Left ventricle myocardium inferior (tissue), 1 donor: ENCODE measurements at places on chromosomes 13 and 19.

- peak overlapping the region; percentile 79 for H3K27ac ChIP-seq
- H3K4me1 ChIP-seq = peaks cover 61% of the 10 kb centered on the region
- H3K36me3 ChIP-seq = peaks cover 31% of the 10 kb centered on the region
- H3K4me3 ChIP-seq = no peak overlapping the region
- no peaks in the 10 kb centered on the region for H3K27me3 ChIP-seq
Measured at GRCh38 chr19:7993560-7993959, 11.9 kb downstream of the ELAVL1 start.

GRCh38 chr13:104485571-104485970, 1419.4 kb upstream of the SLC10A2 start:
- no peaks in the 10 kb centered on the region for H3K4me1 ChIP-seq
- H3K36me3 ChIP-seq = no peaks in the 10 kb centered on the region
- peaks cover 5% of the 10 kb centered on the region for H3K27me3 ChIP-seq
- DNase-seq = no peak

DNA sequence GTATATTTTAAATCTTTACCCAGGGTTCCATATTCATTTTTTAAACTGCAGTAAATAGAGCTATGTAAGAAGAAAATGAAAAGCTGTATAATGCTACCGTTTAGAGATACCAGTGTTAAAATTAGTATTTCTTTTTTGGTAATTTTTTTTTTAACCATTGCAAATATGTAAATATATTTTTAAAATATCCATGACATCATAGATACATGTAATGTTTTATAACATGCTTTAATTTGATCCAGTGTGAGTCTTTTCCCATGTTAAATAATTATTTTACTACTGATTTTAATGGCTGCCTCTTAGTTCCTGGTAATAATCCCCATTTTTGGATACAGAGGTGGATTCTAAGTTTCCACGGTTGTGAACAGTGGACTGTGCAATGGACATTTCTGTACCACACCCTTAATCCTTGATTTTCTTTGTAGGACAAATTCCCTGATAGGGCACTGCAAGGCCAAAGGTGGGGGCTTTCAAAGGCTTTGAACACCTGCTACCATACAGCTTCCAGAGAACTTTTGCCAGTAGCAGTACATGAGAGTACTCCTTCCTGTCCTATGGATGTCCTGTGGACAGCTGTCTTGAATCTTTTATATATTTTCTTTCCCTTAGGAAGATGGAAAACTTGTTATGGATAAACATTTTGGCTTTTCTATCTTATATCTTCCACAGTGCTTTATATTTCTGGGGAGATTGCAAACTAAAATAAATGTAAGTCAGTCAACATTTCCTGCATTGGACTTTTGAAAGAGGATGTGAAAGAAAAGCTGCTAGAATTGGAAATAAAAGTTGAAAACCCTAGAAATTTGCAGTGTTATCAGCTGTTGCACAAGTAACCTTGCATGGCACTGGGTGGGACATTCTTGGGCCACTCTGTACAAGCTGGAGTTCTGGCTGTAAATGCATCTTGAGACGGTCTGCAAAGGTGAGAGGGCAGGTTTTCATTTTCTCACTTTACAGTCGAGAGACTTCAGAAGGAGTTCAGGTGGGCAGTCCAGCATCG, 46.8 kb downstream of the ARHGEF7 start:
- no peak for DNase-seq
- H3K27ac ChIP-seq = no peak overlapping the region

- H3K27ac ChIP-seq = no peak overlapping the region
- H3K4me1 ChIP-seq = peaks cover 6% of the 10 kb centered on the region
- no peak overlapping the region for H3K4me3 ChIP-seq
- no peaks in the 10 kb centered on the region for H3K36me3 ChIP-seq
Measured at GRCh38 chr19:33186431-33187182, 7.5 kb upstream of the LRP3 start.

- no peak for DNase-seq
- H3K36me3 ChIP-seq = peaks cover 32% of the 10 kb centered on the region
- peak overlapping the region; percentile 95 for H3K4me3 ChIP-seq
- H3K27me3 ChIP-seq = no peaks in the 10 kb centered on the region
- peaks cover 24% of the 10 kb centered on the region for H3K4me1 ChIP-seq
Measured at GRCh38 chr19:14091081-14091812, 696 bp upstream of the SAMD1 start.

GRCh38 chr13:79314652-79315051, 91.4 kb downstream of the RBM26 start:
- no peaks in the 10 kb centered on the region for H3K27me3 ChIP-seq
- peaks cover 16% of the 10 kb centered on the region for H3K36me3 ChIP-seq
- H3K27ac ChIP-seq = peak overlapping the region; percentile 27
- no peak overlapping the region for H3K4me3 ChIP-seq

GRCh38 chr19:37699057-37699456, 20.5 kb downstream of the ZNF607 start:
- DNase-seq = no peak
- H3K4me1 ChIP-seq = no peaks in the 10 kb centered on the region
- peaks cover 66% of the 10 kb centered on the region for H3K36me3 ChIP-seq
- H3K27ac ChIP-seq = no peak overlapping the region

GRCh38 chr13:43014162-43014561, 9.2 kb upstream of the DNAJC15 start:
- no peak for DNase-seq
- H3K27me3 ChIP-seq = no peaks in the 10 kb centered on the region
- H3K4me1 ChIP-seq = no peaks in the 10 kb centered on the region
- no peaks in the 10 kb centered on the region for H3K36me3 ChIP-seq
- no peak overlapping the region for H3K4me3 ChIP-seq
- H3K27ac ChIP-seq = no peak overlapping the region

GRCh38 chr13:92825938-92826596, 400.5 kb upstream of the GPC6 start:
- H3K36me3 ChIP-seq = no peaks in the 10 kb centered on the region
- no peak overlapping the region for H3K27ac ChIP-seq
- DNase-seq = no peak
- H3K4me1 ChIP-seq = no peaks in the 10 kb centered on the region
- H3K27me3 ChIP-seq = no peaks in the 10 kb centered on the region
- no peak overlapping the region for H3K4me3 ChIP-seq

DNA sequence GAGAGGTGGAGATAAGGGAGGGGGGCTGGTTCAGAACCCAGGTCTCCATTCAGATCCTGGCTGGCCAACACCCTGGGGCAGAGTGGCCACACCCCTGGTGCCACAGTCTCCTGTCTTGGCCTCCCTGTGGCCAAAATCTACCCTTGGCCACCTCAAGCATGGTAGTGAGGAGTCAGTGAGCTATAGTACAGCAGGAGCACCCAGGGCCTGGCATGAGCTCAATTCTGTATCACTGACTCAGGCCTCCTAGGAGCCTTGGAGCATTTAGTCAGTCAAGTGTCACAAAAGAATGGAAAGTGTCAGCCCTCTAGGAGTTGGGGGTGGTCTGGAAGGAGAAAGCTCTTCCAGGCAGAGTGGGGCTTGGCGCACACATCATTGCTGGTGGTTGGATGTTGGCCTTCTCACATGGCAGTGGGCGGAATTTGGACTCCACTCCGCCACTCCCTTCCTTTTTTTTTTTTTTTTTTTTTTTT, 6.6 kb upstream of the CD79A start:
- peaks cover 68% of the 10 kb centered on the region for H3K4me1 ChIP-seq
- no peaks in the 10 kb centered on the region for H3K27me3 ChIP-seq

GRCh38 chr13:51844862-51845573, at the start of gene TMEM272:
TSS of gene TMEM272 (minus strand) at chr13:51845177. CDS start at chr13:51838530, 6,647 bp downstream.
- H3K27me3 ChIP-seq = no peaks in the 10 kb centered on the region
- no peak within 1 kb of the TSS for H3K27ac ChIP-seq
- no peak within 1 kb of the TSS for H3K4me3 ChIP-seq
- H3K36me3 ChIP-seq = no peaks in the 10 kb centered on the region

DNA sequence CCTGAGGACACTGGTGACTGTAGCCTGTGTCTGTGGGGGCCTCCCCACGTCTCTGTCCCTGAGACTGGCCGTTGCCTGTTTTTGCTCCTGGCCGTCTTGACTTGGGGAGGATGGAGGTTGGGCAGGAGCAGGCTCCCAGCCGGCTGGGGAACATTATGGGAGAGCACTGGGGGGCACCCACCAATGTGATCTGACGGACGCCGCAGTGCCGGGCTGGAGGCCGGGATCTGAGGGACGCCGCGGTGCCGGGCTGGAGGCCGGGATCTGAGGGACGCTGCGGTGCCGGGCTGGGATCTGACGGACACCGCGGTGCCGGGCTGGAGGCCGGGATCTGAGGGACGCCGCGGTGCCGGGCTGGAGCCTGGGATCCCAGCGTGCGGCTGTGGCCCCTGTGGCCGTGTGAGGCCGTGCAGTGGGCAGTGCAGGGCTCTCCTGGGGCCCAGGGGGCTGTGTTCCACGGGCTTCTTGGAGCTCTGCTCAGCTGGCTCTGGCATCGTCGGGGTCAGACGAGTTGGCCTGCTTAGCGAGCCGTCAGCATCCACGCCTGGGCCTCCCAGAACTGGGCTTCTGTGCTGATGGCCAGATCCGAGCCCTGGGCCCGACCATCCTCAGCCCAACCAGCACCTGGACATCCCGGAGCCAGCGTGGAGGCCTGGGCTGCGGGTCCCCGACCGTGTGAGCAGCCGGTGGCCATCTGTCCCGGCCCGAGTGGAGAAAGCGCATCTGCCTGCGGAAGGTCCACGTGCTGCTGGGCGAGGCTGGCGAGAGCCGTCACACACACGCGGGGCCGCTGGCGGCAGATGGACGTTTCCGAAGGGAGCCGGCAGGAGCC, 45.8 kb downstream of the GAS6 start:
- H3K4me1 ChIP-seq = peaks cover 82% of the 10 kb centered on the region
- H3K27ac ChIP-seq = peak overlapping the region; percentile 82
- H3K27me3 ChIP-seq = no peaks in the 10 kb centered on the region

DNA sequence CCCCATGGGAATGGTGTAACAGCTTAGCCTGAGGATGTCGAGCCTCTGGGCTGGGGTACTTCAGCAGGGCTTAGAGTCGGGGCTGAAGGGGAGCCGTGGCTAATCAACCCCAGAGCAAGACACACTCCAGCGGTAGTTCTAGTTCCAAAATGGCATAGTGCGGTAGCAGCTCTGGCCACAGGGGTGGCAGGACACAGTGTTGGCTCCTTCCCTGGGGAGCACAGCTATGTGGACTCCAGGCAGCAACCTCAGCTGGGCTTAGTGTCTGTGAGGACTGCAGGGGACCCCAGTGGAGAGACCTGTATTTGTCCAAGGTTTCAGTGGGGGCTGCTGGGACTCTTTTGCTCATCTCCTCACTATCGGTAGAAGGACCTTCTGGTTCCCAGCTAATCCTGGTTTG, 70.8 kb upstream of the PCDH20 start:
- H3K27ac ChIP-seq = no peak overlapping the region
- H3K27me3 ChIP-seq = no peaks in the 10 kb centered on the region
- no peaks in the 10 kb centered on the region for H3K36me3 ChIP-seq
- DNase-seq = no peak
- H3K4me3 ChIP-seq = no peak overlapping the region

DNA sequence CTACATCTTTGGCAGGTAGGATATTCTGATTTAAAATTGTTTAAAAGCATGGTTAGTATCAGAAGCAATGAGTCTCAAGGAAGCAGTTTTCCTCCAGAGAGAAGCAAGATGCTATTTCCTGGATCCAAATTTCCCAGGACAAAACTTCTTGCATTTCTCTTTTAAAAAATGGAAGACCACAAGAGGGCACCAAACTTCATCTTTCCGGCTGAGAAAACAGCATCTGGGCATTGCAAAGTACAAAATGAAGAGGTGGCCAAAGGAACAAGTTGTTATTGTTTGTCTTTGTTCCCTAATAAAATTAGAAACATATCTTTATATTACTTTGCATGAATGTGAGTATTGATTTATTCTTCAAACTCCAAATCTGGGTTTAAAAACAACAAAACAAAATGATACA, 60.0 kb upstream of the LRCH1 start:
- no peaks in the 10 kb centered on the region for H3K36me3 ChIP-seq
- H3K27ac ChIP-seq = no peak overlapping the region
- no peak overlapping the region for H3K4me3 ChIP-seq
- no peak for DNase-seq

DNA sequence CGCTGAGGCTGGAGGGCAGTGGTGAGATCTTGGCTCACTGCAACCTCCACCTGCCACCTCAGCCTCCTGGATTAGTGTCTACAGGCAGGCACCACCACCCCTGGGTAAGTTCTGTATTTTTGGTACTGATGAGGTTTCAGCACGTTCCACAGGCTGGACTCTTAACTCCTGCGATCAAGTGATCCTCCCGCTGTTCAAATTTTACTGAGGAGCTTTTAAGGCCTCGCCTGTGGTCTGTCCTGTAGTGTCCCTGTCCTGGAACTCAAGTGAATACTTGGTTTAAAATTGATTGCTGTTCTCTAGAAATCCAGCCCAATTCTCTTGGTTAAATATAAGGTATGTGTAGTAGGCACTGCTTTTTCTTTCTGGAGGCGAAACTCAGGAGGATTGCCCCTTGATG, 65.2 kb downstream of the DPRX start:
- no peaks in the 10 kb centered on the region for H3K4me1 ChIP-seq
- no peak overlapping the region for H3K27ac ChIP-seq
- no peaks in the 10 kb centered on the region for H3K36me3 ChIP-seq
- no peak for DNase-seq
- no peaks in the 10 kb centered on the region for H3K27me3 ChIP-seq

DNA sequence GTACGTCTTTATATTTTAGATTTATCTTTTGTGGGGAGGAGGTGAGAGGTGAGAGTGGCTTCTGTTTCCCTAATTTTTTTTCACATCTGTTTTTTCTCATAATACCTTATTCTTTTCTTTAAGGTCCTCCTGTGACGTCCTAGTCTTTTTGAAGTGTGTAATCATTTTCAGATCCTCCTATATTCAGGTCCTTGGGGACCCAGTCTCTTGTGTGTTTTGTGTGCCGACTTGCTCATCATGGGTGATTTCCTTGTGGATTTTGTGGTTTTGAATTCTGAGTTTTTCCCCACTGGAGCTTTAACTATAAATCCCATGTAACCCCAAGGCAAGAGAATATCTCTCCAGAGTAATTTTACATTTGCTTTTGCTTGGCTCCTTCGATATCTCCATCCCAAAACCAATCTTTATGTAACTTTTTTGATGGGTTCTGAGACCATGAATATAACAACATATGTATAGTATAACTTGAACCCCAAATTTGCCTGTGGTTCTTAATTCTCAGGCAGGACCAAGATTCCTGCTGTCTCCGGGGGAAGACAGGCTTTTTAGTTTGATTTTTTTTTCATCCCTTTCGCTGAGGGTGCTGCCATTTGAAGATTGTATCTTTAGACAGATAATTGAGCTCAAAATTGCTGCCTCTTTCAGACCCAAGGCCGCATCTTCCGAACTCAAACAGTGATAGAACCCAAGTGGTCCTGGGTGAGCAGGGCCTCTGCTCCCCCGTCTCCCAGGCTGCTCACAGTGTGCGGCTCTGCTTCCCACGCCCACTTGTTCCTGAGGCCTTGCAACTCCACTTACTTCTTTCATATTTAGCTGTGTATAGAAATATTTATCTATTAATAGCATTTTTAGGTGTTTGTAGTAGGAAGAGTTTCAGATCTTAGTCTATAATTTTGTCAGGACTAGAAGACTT, 59.1 kb upstream of the GPR183 start:
- H3K27me3 ChIP-seq = no peaks in the 10 kb centered on the region
- H3K4me3 ChIP-seq = no peak overlapping the region
- DNase-seq = no peak
- H3K4me1 ChIP-seq = peaks cover 28% of the 10 kb centered on the region
